ENCODE measurements at places on chromosomes 7 and 10.

DNA sequence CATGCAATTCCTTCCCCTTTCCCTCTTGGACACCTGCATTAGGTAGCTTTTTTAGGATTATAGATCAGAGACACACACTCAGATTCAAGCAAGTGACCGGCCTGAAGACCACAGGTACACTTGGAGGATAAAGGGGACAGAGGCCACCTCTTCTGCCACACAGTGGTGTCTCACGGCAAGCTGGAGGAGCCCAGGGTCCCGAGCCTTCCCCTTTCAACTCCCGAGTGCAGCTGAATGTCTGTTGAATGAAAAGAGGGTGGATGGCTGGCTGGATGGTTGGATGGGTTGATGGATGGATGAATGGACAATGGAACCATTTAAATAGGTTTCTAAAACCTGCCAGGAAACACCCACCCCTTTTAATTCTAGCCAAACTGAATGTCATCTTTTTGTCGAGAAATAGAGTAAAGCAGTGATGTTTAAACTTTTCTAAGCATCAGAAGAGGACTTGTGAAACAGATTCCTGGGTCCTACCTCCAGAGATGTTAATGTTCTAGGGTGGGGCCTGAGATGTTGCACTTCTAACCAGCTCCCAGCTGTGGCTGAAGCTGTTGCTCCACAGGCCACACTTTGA lies 49.2 kb upstream of the ZMIZ1 start:
- DNase-seq = no peak

GRCh38 chr7:47258798-47259197 lies 323.1 kb downstream of the TNS3 start:
- no peak for DNase-seq

GRCh38 chr7:73570977-73571376 lies 7.4 kb downstream of the TBL2 start:
- no peak for DNase-seq

- no peak for DNase-seq
Observed at GRCh38 chr7:120843109-120843508, 14.8 kb downstream of the TSPAN12 start.

DNA sequence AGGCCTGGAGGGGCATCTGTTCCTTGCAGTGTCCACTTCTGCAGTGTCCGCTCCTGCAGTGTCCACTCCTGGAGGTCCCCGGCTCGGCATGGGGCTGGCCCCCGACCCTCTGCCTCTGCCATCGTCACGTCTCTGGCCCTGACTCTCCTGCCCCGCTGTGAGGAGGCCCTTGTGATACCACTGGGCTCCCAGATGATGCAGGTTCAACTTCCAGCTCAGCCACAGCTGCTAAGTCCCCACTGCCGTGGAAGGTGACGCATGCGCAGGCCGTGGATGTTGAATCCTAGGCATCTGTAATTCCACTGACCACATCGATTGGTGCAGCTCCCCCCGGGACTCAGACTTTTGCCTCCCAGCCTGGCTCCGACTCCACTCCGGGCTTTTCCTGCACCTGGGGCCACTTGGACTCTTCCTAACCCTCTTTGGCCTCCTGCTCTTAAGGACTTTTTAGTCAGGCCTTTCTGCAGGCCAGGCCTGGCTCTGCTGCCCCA lies 95.1 kb downstream of the GLRX3 start:
- no peak for DNase-seq

DNA sequence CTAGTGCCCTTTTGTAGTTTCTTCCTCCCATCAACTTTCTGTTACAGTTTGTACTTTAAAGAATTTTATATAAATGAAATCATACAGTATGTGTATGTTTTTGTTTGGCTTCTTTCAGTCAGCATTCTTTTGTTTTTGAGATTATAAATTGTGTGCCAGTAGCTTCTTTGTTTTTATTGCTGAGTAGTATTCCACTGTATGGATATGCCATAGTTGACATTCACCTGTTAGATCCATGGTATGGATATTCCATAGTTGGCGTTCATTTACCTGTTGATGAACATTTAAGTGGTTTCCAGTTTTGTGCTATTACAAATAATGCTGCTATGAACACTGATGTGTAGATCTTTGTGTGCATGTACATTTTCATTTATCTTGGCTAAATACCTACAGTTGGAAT lies 70.8 kb upstream of the SYPL1 start:
- DNase-seq = no peak

DNA sequence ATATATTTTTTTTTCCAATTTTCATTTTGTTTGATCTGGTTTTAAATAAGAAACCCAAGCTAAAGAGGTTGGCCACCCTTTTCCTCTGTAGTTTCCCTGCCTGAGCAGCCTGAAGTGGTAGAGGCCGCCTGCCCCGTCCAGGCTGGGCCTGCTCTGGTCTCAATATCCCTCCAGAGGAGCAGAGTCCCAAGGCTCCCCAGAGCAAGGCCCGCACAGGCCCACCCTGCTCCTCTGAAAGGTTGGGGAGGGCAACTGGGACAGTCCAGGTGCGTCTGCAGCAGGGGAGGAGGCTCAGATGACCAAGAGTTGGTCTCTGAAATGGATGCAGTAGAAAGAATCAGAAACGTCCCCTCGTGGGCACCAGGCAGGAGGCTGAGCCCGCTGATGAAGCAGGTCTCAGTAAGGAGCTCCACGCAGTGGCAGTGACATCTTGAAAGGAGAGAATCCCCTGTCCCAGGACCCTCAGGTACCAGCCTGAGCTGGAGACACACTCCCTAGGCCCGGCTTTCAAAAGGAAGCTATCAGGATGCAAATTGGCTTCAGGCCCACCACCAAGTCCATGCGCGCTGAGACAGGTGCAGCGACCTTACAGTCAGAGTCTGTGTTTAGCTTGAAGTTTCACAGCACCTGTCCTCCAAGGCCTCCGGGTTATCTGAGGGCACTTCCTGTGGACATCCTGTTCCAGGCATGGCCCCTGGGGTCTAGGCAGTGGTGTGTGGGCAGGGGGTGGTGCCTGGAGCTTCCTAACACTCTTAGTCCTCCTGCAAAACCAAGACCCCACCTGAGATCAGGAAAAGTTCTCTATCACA lies 37.7 kb downstream of the EN2 start:
- DNase-seq = no peak

- DNase-seq = no peak
Observed at GRCh38 chr7:107078517-107078966, 34.0 kb downstream of the PRKAR2B start.

DNA sequence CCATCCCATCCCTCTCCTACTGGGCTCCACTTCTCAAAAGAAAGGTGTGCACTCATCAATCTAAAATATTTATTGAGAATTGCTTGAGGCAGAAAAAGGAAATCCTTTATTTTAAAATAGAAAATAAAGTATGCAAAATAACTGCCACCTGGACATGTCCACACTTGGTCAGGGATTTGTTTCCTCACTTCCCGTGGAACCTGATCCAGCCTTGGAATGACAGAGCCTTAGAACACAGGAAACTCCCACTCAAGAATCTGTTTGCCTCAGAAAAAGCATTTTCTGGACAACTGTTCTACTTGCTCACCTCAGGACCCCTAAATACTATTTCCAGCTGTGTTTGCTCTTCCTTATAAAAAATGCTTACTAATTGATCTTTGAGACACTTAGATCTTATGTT lies 29.0 kb downstream of the AKR1C8 start:
- no peak for DNase-seq

GRCh38 chr7:21304808-21305375 lies 123.0 kb upstream of the SP4 start:
- no peak for DNase-seq

GRCh38 chr7:123864012-123864411 lies 19.0 kb downstream of the HYAL4 start:
- DNase-seq = no peak

DNA sequence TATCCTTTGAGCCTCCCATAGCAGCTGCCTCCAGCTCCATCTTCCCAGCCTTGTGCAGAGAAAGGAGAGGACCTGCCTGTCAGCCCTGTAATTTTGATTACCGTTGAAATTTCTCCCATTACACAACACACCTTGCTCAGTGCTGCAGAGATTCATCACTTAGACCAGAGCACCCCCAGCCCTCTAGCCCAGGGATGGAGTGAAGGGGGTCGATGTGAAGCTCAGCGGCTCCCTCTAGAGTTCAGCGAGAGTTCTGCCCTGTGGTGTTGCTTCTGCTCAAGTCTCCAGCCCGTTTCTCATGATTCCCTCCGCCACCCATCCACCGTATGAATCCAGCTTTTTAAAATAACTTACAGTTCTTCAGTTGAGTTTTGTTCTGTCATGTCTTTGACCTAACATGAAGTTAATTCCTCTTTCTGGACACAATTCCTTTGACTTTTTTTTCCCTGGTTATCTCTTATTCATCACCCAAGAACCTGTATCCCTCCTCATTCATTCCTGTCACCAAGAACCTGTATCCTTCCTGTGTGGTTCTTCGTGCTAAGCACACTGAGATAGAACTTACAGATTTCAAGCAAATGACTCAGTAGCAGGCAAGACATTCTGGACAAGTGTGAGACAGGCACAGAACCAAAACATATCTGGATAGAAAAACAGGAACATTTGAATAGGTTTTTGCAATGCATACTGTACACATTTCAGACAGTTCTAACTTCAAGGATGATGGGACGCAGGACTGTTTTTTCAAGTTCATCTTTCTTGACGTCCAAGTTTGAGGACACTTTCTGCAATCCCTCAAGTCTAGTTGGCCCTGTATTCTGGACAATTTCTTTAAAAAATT lies 35.0 kb upstream of the ZNF32 start:
- no peak for DNase-seq

DNA sequence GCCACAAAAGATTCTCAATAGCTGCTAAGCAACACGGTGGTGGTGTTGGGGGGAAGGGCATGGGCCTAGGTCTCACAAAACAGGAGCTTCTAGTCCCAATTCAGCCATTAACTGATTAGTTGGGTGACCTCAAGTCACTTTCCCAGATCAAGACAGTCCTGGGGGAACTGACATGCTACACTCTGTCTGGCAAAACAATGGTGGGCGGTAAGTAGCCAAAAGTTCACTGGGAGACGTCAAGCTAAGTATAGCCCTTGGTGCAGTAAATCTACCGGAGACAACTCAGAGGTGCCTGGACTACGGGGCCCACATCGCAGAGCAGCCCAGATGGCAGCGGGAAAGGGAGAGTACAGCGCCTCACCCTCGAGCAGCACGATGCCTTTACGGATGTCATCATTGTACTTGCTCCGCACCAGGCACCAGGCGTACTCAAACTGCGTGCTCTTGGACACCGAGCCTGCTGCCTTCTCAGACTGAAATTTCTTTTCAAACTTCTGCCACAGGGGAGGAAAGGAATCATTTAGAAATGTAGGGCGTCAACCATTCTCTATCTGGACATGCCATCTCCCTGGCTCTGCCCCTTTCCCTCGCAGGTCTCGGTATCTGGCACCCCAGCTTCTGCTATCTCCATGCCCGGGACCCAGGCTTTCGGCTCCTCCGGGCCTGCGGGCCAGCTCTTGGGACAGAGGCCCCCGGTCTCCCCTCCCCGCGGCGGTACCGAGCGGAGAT lies 1.1 kb downstream of the FIS1 start:
- DNase-seq = no peak

GRCh38 chr7:128357217-128357613 lies 4.3 kb downstream of the PRRT4 start:
- no peak for DNase-seq

GRCh38 chr7:18455606-18456005 lies 39.9 kb upstream of the HDAC9 start:
- DNase-seq = no peak

- DNase-seq = no peak
Observed at GRCh38 chr7:3143869-3144775, 100.5 kb upstream of the CARD11 start.

DNA sequence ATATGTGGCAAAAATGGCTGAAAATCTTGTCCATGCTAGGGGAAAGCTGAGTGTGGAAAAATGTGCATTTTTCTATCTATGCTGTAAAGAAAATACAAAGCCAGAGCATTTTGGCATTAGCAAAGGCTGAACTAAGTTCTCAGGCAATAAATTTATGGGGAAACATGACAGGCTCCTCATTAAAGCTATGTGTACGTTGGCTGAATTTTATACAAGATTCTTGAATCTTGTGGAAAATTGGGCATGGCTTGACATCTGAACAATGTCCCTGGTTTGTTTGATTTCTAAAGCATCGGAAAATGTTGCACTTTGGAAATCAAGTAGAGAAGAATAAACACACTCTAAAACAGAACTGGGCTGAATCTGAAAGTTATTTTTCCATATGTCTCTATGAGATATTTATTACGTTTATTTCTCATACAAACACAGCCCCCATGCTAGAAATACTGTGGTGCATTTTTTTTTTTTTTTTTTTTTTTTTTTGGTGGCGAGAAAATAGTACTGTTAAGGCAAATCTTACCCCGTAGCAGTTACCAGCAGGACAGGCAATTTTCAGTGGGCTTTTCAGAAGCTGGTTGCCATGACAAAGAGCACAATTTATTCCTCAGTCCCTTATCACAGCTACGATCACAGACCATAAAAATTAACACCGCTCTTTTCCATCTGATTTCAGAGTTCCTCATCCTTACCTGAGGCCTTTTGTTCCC lies 16.9 kb downstream of the CPA1 start:
- DNase-seq = no peak

GRCh38 chr10:35202050-35202449 lies 75.4 kb downstream of the CREM start:
- no peak for DNase-seq

GRCh38 chr10:60607372-60607771 lies 170.9 kb upstream of the CDK1 start:
- DNase-seq = no peak

GRCh38 chr10:60979667-60980104 lies 35.7 kb upstream of the RHOBTB1 start:
- DNase-seq = no peak

DNA sequence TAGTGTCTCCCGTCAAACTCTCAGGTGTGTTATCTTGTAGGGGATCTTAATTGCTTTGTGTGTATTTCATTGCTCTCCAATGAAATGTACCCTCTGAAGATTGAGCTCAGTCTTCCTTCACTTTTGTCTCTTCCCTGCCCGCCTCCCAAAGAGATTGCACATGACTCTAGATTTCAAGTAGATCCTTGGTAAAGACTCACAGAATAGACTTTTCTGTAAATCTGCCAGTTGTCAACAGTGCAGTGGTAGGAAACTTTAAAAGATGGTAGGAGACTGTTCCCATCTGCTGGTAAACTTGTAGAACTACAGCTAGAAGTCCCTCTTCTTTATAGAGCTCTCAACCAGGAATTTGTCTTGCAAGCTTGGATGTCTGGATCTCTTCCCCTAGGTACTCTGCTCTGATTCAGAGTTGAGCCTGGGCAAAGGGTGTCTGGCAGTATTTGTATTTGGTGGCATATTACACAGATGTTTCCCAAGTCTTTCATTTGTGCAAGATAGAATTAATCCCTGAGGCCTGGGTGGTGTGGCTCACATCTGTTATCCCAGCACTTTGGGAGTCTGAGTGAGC lies 9.6 kb downstream of the CCL26 start:
- DNase-seq = no peak

Data from anterior cingulate cortex (tissue), 58 donors.